Left kidney (tissue), 8 donors: ENCODE measurements at places on chromosomes 2 and 18. TPM values are rescaled to one million over a fixed set of nuclear protein-coding genes. Genes with fewer than 3 reads are reported as not detected.

GRCh38 chr18:58186258-58186948, 142.4 kb downstream of the NEDD4L start:
- no peak for DNase-seq

DNA sequence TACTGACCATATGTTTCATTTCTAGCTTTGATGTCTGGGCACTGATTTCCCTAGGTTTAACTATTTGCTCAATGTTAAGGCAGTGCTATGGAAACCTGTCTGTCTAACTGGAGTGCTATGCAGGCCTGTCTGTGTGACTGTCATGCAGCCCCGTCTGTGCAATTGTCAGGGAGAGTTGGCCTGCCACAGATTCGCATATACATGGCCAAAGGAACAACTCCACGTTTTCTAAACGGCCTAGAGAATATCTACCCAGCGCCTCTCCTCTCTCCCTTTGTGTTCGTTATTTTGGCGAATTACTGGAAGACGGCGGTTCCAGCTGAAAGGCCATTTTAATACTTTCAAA, 59.6 kb upstream of the PSME4 start:
- DNase-seq: no peak

GRCh38 chr2:122988395-122989221, 1036.5 kb upstream of the CNTNAP5 start:
- DNase-seq: no peak

DNA sequence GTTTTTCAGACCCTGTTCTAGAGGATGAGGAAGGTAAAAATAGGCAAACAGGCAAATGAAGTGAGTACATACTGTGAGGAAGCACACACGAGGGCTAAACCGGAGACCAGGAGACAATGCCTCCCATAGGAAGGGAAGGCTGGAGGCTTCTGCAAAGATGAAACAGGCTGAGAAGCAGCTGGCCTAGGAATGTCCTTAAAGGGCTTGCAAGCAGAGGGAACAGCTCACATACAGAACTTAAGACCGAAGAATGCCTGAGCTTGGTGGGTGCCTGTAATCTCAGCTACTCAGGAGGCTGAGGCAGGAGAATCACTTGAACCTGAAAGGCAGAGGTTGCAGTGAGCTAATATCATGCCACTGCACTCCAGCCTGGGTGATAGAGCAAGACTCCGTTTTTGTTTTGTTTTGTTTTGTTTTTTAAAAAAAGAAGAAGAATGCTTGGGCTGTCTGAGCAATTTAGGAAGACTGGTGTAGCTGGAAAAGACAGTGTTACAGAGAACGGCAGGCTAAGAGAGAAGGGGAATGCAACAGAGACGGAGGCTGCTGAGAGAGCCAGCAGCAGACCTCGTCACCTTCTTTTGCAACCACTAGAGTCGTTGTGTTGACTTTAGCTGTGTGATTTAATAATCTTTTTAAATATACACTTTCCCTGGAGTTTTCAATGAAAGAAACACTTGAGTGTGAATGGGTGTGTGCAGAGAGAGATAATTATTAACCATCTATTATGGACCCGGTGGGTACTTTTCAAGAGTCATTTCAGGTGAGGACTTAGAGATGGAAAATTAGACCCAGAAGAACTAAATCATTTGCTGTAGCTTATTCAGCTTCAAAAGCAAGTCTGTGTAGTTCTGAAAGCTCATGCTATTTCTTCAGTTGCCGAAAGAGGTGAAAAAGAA, 232.8 kb downstream of the GALR1 start:
- no peak for DNase-seq

- no peak for DNase-seq
Measured at GRCh38 chr18:57698571-57699276, 77.1 kb upstream of the NARS1 start.

DNA sequence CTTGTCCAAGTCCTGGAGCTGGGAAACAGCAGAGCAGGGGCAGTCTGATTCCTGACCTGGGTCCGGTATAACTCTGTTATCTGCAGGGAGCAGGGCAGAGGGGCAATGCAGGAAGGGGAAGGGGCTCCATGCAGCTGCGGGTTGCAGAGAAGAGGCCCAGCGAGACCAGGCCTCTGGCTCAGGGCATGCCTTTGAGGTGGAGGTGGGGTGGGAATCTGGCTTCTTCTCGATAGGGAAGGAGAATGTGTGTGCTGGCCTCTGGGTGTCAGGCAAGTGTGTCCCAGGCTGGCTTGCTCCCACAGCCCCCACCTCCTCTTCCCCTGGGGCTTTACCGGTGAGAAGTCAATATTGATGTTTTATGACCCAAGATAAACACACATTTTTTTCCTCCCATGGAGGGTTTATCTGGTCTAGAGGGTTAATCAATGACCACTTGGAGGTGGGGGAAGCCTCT, 187.1 kb upstream of the HAAO start:
- DNase-seq: no peak

DNA sequence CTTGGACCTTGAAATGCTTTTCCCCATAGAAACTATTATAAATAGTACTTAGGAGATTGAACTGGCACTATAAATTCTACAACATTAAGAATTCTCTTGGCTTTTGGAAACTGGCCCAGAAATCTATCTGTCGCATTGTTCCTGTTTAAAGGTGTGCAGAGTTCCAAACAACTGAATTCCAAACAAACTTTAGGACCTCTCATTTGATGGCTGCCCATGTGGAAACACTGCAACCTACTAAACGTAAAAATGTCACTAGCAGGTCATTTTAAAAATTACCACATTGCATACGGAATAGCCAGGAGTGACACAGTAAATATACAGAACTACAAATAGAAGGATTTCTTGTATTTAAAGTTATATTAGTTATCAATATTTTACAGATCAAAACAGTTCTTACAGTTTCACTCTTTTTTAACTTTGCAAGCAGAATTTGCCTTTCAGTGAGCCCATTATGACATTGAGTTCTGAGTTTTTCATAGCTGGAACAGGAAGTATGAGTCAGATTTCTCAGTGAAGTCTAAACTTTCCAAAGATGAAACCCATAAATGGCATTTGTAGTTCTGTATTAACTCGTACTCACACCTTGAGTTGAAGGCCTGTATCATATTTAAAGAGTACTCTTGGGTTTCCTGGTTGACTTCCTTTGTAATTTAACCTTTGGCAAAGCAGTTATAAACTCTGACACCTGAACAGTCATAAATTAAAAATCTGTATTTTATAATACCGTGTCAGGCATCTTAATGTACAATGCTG, 142.3 kb upstream of the BOD1L2 start:
- no peak for DNase-seq

Gene MMADHC
- polyA plus RNA-seq: 125 TPM

Gene C2orf15
- 12.8 TPM for polyA plus RNA-seq
